ENCODE measurements at places on chromosomes 11 and 22. TPM values are rescaled to one million over a fixed set of nuclear protein-coding genes. Genes with fewer than 3 reads are reported as not detected.

SLC1A2 gene
- 1.3 TPM for total RNA-seq

IFITM10 gene
- 1.5 TPM for total RNA-seq

- no peak for DNase-seq
These were observed 77.0 kb downstream of the ZNF280B start for GRCh38 chr22:22431271-22432220.

DNA sequence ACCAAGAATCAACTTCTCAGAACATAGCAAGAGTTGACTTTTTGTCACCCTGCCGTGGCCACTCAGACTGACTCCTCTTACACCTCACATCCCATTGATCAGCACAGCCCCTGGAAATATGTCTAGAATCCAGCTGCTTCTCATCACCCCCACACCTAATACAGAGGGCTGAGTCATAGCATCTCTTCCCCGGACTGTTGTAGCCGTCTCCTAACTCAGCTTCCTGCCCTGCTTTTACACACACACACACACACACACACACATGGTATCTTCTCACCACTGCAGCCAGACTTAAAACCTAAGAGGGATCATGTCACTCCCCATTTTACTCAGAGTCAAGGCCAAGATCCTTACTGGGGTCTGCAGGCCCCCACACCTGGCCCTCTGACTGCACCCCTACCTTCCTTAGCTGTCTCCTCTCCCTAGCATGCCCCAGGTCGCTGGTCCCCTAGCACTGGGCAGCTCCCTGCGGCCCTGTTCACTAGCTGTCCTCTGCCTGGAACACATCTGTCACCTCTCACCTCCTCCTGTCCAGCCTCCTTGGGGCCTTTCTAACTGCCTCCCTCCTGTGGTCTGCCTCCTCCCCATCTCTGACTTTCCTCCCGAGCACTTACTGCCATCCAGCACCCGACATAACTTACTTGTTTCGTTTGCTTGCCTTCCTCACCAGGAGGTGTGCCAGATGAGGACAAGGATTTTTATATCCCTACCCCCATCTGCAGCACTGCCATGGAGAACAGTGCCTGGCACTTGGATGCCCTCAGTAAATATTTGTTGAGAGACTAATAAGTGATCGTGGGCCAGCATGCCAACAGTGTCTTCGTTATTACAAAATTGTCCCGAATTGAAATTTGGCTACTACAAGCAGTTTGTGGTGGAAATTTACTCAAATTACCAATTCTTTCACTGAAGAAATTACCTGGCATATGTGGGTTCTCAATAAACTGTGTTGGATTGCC is 61.9 kb downstream of the BMAL1 start:
- no peak for DNase-seq

PLAAT3 gene
- total RNA-seq, result 399 TPM

GRCh38 chr11:15918212-15918611 is 438.1 kb downstream of the SOX6 start:
- peak; percentile 26 for DNase-seq

- no peak for DNase-seq
These were observed 18.4 kb downstream of the LRP5 start for GRCh38 chr11:68330700-68331337.

SLC35E4 gene
- 3.7 TPM for total RNA-seq

NARS2 gene
- 13.4 TPM for total RNA-seq

GRCh38 chr11:129067454-129067853 is 124.7 kb downstream of the ARHGAP32 start:
- DNase-seq, result no peak

DNA sequence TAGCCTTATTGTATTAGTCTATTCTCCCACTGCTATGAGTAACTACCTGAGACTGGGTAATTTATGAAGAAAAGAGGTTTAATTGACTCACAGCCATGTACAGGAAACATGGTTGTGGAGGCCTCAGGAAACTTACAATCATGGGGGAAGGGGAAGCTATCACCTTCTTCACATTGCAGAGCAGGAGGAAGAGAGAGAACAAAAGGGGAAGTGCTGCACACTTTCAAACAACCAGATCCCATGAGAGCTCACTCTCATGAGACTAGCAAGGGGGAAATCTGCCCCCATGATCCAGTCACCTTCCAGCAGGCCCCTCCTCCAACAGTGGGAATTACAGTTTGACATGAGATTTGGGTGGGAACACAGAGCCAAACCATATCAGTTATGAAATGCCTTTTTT is 179.4 kb downstream of the ARHGAP42 start:
- DNase-seq, result no peak

DNA sequence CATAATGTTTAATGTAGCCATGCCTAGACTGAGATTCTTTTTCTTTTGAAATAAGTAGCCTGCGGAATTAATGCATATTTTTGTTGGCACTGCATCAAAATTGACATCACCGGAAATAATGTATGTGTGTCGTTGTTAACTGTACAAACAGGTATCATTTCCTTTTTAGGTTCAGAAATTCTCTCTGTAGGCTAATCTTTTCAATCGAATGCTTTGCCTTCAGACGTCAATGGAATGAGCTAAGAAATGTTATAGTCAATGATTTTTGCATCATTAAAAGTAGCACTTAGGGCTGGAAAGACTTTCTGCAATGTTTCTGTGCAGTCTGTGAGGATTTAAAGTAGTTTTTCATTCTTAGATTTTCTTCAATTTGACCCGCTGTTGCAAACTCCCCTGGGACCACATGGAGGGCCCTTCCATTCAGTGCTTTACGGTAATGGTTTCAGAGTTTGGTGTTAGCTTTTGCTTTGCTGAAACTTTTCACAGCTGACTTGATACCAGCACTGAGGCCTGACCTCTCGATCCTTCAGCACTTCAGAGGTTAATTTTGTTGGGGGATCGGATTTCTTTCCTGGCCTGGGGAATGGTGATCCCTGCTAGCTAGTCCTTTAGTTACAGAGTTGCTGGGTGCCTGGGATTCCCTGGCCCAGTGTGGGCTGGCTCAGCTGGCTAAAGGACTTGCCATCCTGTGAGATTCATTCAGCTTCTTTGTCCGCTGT is 137.8 kb downstream of the DBX1 start:
- no peak for DNase-seq

MTFP1 gene
- 13.3 TPM for total RNA-seq

GRCh38 chr22:29408940-29409339 is 20.6 kb upstream of the AP1B1 start:
- DNase-seq, result no peak

OR52E8 gene
- total RNA-seq, result not detected

MMP10 gene
- total RNA-seq, result not detected

DNA sequence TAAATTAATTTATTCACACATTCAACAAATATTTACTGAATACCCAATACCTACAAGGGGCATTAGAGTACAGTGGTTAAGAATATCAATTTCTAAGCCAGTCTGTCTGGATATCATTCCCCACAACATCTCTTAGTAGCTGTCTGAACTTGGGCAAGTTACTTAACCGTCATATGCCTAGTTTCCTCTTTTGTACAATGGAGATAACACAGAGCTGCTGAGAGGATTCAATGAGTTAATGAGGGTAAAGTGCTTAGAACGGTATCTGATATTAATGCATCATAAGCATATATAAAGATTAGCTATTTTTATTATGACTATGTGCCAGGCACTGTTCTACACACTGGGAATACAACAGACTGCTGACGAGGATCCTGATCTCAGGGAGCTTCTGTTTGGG is 116.4 kb downstream of the APOL5 start:
- DNase-seq, result no peak

GRCh38 chr11:11993839-11994238 is 14.6 kb downstream of the DKK3 start:
- DNase-seq, result no peak

- no peak for DNase-seq
These were observed 14.8 kb upstream of the FAM168A start for GRCh38 chr11:73612601-73613140.

KREMEN1 gene
- 10.6 TPM for total RNA-seq

MAPK11 gene
- 24.2 TPM for total RNA-seq
